ENCODE measurements at places on chromosomes 13 and 19.

DNA sequence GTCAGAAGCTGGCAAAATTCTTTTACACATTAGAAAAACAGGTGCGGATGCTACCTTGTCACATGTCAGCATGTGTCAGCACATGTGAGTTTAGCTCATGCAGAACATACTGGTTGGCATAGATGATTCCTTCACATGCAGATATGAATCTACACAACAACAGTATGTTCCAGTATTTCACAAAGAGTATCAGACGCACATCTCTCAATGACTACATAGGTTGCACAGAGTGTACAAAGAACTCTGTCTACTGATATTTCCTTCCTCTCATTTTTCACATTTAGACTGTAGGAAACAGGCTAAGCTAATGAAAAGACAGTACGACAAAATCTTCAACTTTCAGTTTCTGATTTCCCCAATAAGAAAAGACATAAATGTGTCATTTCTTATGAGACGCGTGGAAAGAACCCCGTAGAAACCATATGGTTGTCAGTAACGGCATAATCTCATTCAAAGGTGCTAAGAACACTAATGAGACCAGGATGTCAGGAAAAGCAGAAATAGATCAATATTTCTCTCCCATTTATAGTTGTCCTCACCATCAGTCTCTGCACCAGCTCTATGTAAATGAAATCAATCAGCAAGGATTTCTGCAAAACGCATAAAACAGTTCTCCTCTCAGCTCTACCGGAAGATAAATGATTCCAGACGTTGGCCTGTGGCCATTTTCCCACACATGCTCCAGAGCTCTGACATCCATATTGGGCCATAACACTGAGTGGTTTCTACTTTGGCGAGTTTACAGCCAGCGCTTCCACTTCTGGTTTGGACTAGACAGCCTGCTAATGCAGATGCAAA lies 81.2 kb downstream of the STARD13 start:
- DNase-seq = no peak

GRCh38 chr19:47158879-47159503 lies 28.4 kb downstream of the SAE1 start:
- no peak for DNase-seq

GRCh38 chr19:46787331-46788261 lies 798 bp downstream of the SLC1A5 start:
- DNase-seq = no peak

GRCh38 chr13:33509642-33510229 lies 224.2 kb upstream of the STARD13 start:
- no peak for DNase-seq

GRCh38 chr13:30323524-30323923 lies 16.2 kb upstream of the KATNAL1 start:
- no peak for DNase-seq

DNA sequence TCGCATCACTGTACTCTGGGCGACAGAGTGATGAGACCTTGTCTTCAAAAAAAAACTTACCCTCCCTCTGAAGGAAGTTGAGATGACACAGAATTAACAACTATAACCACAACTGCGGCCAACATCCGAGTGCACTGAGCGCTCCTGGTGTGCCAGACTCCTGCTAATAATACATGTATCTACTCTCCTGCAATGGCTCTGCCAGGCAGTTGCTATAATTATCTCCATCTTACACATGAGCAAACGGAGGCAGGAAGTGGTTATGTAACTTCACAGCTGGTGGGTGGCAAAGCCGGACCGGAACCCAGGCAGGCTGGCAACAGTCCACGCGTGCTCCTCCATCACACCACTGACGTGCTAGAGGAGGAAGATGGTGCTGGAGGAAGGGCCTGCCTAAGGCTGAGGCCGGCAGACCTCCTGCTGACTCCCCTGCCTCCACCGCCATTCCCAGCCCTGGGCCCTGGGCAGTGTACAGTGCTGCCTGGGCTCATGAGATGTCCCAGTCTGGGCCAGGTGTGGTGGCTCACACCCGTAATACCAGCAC lies 12.6 kb downstream of the XRCC1 start:
- DNase-seq = peak; percentile 43

- DNase-seq = no peak
Observed at GRCh38 chr19:45470762-45471081, 2.9 kb downstream of the FOSB start.

DNA sequence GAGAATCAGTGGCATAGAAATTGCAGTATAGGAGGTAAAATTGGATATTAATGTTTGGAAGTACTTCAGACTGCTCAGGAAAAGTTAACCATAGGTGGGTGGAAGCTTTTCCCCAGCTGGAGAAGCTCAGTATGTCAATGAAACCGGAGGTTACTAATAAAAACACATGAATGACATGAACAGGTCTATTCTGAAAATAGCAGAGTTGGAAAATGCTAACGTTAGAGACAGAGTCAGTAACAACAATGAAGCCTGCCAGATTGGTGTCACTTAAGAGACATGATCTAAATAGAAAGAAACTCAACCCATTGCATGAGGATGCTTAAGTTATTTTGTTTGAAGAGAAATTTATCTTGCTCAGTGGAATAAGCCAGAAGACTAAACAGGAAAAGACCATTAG lies 364.5 kb downstream of the DNAJC15 start:
- no peak for DNase-seq

- no peak for DNase-seq
Observed at GRCh38 chr13:31629085-31629780, 110.1 kb upstream of the RXFP2 start.

- no peak for DNase-seq
Observed at GRCh38 chr19:8373867-8374813, 10.2 kb downstream of the ANGPTL4 start.

- no peak for DNase-seq
Observed at GRCh38 chr19:48964205-48965039, 687 bp upstream of the FTL start.

DNA sequence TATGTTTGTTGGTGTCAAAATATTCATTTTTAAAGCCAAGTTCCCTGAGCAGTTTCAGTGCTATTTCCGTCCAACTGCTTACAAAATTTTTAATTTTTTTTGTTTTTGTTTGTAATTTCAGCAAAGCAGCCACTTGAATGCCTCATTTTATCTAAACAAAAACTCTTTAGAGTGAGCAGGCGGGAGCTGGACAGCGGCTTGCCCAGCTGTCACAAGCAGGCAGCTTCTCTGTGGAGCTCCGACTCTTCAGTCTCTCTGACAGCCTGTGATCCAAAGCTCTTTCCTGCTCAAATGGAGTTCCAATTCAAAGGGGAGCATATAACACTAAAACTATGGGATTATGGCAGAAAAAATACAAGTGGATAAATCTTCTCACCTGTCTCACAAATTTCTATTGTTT lies 618.3 kb upstream of the PCDH20 start:
- no peak for DNase-seq

GRCh38 chr13:67281466-67281865 lies 51.3 kb upstream of the PCDH9 start:
- DNase-seq = no peak

GRCh38 chr13:59842507-59842906 lies 321.2 kb downstream of the DIAPH3 start:
- no peak for DNase-seq

DNA sequence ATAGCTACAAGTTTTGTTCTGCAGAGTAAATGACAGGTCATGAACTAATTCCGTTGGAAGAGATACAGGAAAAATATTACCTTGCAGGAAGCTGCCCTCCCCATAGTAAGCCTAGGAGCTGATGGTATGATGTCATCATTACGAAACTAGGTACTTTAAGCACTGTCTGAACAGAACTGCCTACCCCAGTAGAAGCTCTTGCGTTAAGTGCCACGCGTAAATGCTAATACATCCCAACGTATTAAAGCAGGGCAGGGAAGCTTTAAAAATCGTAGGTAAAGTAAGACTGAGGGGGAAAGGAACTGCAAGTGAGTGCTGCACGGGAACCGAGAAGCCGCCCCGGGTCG lies 572 bp downstream of the UGGT2 start:
- no peak for DNase-seq

GRCh38 chr13:32136716-32137115 lies 105.1 kb downstream of the FRY start:
- DNase-seq = no peak

GRCh38 chr19:16366056-16366432 lies 41.4 kb downstream of the KLF2 start:
- DNase-seq = no peak

DNA sequence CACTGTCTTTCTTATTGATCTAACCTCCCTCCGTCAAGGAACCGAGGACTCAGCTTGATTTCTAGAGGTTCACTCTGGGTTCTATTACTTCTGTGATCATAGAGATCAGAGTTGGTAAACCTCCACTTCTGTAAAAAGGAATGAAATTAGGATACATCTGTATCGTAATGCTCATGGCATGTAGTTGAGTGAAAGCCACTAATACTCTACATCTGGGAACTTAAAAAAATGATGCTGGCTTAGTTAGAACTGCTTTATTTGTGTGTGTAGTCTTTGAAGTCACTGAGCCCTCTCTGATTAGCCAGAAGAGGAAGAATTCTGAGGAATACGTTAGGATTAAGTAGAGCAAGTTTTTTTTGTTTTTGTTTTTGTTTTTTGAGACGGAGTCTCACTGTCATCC lies 140.8 kb downstream of the GGACT start:
- DNase-seq = no peak

GRCh38 chr19:29952646-29953045 lies 10.6 kb downstream of the URI1 start:
- DNase-seq = no peak

- no peak for DNase-seq
Observed at GRCh38 chr13:25778365-25778764, 273.5 kb downstream of the SHISA2 start.

DNA sequence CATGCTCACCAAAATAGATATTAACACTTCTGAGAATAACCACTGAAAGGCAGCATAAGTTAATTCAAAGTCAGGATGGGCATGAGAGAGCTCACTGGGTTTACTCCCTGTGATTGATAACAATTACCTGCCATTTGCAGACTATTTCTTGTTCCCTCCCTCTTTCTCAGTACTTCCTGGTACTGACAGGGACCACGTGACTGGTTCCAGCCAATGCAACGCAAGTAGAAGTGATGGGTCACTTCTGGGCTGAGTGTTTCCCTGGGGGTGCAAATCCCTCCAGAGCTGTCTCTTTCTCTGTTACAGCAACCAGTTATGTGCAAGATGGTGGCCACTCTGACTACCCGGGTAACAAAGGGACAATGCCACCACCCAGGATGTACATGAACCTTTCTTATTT lies 118.8 kb downstream of the EFNB2 start:
- DNase-seq = no peak

- no peak for DNase-seq
Observed at GRCh38 chr19:3501780-3502179, 1.3 kb upstream of the DOHH start.

GRCh38 chr19:36514012-36514612 lies 14.0 kb downstream of the ZNF260 start:
- DNase-seq = no peak

- peak; percentile 67 for DNase-seq
Observed at GRCh38 chr19:53792721-53793433, 31.2 kb downstream of the NLRP12 start.

DNA sequence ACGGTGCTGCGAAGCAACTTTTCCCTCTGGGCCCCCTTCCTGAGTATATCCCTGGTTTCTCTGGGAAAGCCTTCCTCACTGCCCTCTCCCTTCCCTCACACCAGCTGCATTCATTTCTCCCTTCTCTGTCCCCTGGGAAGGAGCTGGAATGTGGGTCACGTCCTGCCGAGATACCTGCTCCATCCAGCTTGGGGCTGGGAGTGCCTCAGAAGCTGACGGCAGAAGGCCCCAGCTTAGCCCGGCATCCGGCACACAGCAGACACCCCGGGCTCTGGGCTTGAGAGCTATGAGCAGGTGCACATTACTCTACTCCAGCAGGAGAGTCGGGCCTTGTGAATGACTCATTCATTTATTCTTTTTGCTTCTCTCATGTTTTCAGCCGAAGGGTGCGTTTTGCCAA lies 170.6 kb downstream of the TEX29 start:
- DNase-seq = no peak

DNA sequence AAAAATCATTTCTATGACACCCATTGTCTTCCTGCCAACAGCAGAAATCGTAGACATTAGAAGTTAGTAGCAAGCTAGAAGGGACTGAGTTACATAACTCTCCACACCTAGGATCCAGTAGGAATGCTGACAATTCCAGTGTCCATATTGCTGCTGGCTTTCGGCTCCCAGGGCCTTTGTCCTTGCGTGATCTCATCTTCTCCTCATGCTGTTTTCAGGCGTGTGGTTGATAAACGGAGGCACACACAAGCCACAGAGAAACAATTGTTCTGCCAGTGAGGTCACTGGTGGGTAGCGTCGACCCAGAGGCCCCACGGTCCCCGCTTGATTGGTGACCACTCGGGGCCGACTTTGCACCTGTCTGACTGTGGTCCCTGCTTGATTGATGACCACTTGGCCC lies 31.6 kb upstream of the F7 start:
- DNase-seq = no peak

- DNase-seq = no peak
Observed at GRCh38 chr13:27960362-27961226, 8.5 kb downstream of the CDX2 start.

DNA sequence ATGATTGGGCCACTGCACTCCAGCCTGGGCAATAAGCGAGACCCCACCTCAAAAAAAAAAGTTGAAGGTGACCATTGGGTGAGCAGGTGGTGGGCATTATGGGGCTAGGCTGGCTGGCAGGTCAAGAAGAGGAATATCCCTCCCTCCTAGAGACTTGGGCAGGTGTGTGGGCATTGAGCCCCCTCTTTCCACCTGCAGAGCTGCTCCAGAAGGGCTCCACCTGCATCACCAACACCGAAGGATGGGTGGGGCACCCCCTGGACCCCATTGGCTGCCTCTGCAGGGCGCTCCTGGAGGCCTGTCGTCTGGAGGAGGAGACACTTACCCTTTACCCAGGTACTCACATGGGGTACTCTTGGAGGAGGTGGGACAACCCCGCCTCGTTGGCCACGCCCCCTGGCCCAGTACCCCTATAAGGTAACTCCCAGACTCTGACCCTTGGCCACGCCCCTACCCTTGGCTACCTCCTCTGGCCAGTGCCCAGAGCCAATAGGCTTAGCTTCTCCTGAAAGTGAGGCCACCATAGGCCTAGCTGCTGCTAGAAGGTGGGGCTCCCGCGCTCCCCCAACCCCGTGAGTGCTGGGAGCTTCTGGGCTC lies 21.9 kb downstream of the ZSWIM4 start:
- DNase-seq = no peak

GRCh38 chr19:58409010-58409790 lies 751 bp downstream of the ZNF584 start:
- DNase-seq = no peak

DNA sequence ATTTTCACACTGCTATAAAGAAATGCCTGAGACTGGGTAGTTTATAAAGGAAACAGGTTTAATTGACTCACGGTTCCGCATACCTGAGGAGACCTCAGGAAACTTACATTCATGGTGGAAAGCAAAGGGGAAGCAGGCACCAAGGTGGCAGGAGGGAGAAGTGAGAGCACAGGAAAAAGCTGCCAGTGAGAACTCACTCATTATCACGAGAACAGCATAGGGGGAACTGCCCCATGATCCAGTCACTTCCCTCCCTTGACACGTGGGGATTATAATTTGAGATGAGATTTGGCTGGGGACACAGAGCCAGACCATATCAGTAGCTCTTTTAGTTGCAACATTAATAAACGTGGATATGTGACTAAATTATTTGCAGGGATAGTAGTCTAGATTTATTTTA lies 4.3 kb upstream of the KCTD4 start:
- DNase-seq = no peak

GRCh38 chr13:51524829-51525566 lies 59.3 kb upstream of the WDFY2 start:
- DNase-seq = no peak
